ENCODE measurements at places on chromosomes 7 and 10.

- no peak for DNase-seq
Measured at GRCh38 chr7:31747553-31747952, 60.5 kb downstream of the PPP1R17 start.

- DNase-seq, result no peak
Measured at GRCh38 chr7:129933627-129934026, 19.1 kb downstream of the UBE2H start.

GRCh38 chr7:1889556-1890181 is 219.6 kb downstream of the ELFN1 start:
- no peak for DNase-seq

GRCh38 chr10:14564268-14564744 is 210.4 kb downstream of the FAM107B start:
- no peak for DNase-seq

- no peak for DNase-seq
Measured at GRCh38 chr10:19956516-19957032, 140.3 kb downstream of the PLXDC2 start.

DNA sequence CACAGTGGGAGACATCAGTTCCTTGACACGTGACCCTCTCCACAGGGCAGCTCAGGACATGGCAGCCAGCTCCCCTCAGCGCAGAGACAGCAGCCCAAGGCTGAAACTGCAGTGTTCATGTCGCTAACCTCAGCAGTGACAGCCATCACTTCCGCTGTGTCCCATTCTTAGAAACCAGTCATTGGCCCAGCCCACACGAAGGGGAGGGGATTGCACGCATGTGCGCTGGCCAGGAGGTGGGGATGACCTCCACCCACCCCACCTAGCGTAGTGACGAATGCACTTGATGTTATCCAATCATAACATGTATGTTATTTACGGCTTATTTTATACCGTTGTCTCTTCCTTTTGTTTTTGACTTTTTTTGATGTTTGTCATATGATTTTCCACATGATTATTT is 36.9 kb upstream of the EGFR start:
- no peak for DNase-seq

DNA sequence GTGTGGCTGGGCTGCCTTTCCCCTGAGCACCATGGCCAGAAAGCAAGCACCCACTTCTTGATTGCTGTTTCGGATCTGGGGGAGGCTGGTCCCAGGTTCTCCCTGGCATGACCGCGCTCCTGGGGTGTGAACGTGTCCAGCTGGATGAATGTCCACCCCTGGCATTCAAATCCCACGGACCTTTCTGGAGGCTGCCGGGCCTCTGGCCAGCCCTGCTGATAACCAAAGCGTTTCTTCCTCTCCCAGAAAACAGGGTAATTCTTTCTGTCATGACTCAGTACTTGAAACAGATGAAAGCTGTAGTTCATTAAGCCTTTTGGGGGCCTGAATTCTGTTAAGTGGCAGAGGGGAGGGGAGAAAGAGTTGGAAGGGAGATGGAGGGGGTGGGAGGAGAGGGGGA is 73.1 kb upstream of the SAMD8 start:
- DNase-seq, result no peak

- DNase-seq, result no peak
Measured at GRCh38 chr7:43977525-43977924, 20.2 kb upstream of the SPDYE1 start.

DNA sequence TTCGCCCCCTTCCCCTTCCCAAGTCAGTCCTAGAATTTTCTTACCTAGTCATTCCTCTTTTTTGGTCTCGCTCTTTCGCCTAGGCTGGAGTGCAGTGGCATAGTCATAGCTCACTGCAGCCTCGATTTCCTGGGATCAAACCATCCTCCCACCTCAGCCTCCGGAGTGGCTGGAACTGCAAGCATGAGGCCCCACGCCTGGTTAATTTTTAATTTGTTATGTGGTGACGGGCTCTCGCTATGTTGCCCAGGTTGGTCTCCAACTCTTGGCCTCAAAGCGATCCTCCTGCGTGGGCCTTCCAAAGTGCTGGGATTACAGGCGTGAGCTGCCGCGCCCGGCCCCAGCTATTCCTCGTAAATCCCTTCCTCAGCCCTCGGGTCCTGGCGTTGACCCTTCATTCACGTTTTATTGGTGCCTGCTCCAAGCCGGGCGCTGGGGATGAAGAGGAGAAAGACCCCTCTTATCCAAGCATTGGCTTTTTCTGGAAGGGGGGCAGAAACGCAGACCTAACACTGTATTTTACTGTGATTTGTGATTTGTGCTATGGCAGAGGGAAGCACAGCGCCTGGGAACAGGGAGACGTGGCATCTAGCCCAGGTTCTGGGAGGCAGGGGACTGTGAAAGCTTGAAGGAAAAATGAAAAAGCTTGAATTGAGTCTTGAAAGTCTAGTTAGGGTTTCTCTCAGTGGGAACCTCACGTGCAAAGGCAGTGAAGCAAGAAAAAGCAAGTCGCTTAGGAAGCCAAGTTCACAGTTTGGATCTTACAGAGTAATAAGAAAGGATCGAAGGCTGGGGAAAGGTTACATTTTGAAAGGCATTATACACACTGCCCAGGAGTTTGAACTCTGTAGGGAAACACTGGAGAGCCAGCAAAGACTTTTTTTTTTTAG is 516 bp downstream of the ZNHIT1 start:
- DNase-seq, result no peak

- peak; percentile 71 for DNase-seq
Measured at GRCh38 chr7:99142727-99143520, 984 bp downstream of the SMURF1 start.

DNA sequence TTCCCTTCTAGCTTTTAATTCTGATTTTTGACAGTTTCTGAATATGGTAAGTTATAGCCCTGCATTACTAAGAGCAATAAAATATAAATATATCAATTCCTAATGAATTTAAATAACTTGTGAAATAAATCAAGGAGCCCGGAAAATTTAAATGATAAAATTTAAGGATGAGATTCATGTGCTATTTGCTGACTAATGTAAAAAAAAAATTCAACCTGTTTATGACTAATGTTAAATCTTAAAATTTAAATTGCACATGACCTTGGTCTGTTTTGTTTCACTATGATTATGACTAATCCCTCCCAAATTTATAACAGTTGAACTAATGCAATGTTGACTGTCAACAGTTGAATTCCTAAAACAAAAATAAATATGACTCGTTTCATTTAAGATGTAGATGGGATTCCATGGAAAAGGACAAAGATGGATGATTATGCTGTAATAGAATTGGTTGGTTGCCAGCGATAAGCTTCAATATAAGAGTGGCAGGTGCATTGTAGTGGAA is 419.9 kb downstream of the NRG3 start:
- no peak for DNase-seq

GRCh38 chr7:156092307-156092706 is 280.0 kb upstream of the SHH start:
- no peak for DNase-seq

GRCh38 chr10:90204956-90205314 is 503.5 kb downstream of the KIF20B start:
- no peak for DNase-seq

DNA sequence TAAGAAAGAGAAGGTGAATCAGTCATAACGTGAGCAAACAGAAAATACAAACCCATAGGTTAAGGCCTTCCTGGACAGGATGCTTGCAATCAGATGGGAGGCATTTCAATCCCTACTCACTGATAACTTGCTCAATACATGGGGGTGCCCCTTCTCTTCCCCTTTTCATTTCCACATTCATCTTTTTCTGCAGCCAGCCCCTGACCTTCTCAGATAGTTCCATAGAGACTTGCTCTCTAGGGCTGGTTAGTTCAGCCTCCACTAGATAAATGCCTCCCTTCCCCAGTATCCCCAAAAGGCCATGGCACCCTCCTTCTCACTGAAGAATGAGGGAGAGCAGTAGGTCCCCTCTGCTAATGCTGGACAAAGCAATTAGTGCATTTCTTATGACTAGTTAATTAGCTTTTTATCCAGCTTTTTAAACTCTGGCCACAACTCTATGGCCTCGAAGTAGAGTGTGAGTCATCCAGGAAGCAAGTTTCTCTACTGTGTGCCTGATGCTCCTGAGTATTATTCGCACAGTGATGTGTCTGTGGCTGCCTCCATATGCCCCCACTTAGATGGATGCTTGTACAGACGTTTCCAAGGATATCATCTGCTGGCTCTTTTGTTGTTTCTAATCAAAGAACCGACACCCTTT is 12.7 kb downstream of the CHN2 start:
- no peak for DNase-seq

DNA sequence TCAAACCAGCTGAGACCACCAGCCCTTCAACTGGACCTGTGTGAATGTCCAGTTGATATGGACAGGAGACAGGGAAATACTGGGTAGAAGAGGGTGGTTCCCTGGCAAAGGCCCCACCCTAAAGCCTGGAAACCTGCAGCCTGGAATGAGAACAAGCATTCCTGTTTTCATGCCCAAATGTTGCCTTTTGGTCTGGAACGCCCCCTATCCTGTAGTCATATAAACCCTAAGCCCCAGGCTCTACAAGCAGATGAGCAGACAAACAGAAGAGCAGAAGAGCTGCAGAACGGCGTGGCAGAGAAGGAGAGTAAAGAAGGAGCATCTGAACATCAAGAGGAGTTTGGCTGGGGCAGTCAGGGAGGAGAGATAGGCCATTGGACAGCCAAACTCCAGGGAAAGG is 38.4 kb downstream of the SYPL1 start:
- no peak for DNase-seq

DNA sequence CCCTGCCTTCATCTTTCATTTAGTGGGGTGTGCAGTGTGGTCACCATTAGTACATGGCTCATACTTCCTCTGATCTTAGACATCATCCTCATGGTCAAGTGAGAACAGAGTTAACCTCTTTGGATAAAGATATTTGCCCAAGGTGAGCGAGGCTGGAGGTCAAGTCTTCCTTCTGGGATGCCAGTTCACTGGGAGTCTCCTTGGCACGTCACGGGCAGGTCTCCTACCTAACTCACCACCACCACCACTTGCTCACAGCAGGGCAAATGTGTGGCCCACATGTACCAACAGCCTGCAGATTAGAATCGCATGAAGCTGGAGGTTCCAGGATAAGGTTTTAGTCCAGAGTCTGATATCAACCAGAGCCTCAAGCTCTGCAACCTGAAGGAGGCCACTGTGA is 164.6 kb downstream of the USP6NL start:
- DNase-seq, result no peak

- no peak for DNase-seq
Measured at GRCh38 chr7:121331048-121331447, 2.2 kb downstream of the WNT16 start.

DNA sequence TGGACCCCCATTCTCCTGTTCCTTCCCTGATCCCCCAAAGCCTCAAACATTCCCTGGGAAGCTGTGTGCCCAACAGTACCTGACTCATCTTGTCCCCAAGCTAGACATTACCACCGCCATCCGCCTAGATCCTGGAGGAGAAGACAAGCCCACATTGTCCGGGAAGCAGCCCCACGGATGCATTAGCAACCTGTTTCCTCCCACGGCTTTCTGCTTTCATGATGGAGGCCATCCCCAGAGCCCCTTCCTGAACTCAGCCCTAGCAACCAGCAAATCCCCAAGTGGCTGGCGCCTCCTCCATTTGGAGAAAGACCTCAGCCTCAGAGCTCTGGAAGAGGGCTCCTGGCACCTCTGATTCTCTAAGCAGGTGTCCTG is 2.3 kb upstream of the SLC29A3 start:
- peak; percentile 14 for DNase-seq

DNA sequence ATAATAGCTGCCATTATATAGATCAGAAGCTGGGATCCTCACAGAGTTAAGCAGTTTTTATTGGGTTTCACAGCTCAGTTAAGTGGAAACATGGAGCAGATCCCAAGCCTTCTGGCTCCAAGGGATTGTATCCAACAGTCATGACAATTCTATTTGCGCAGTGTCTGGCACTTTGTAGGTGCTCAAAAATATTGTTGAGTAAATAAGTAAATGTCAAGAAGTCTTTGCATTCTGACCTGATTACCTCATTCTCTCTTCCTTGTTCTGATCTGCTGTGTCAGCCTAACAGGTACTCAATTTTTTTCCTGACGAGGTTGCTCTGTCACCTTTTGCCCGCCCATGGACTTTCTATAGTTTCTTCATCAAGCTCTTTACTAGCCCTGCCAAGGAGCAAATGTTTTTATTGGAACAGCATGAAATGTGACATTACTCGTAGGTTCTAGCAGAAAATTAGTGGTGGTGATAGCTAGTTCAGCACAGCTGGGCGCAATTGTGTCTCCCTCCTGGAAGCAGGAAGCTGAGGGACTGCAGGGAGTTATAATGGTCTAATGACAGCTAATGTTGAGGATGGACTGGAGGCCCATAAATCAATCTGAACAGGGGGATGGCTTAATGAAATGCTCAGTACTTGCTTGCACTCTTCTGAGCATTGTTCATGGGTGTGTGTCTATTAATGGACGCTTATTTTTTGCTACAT is 680.2 kb downstream of the CCSER2 start:
- DNase-seq, result no peak

DNA sequence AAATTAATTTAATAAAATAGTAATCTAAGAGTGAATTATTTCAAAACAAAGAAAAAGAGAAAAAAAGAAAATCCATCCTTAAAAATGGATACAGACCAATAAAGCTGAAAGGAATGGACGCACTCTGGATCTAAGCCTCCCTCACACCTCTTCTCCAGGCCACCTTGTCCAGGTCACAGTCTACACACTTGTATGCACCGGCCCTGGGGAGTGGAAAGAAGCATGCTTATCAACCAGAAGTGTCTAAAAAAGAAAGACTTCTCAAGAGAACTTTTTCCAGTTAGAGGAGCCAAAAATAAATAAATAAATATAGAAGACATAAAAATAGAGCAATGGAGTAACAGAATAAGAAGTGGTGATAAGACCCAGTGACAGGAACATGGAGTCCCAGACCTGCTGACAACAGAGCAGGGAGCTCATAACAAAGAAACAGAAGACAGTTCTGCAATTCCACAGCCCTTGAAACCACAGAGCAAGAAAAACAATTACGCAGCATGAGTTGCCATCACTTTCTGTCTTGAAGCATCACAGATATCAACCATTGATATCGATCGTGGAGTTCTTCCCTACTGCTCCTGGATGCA is 311.7 kb upstream of the NFE2L3 start:
- no peak for DNase-seq

DNA sequence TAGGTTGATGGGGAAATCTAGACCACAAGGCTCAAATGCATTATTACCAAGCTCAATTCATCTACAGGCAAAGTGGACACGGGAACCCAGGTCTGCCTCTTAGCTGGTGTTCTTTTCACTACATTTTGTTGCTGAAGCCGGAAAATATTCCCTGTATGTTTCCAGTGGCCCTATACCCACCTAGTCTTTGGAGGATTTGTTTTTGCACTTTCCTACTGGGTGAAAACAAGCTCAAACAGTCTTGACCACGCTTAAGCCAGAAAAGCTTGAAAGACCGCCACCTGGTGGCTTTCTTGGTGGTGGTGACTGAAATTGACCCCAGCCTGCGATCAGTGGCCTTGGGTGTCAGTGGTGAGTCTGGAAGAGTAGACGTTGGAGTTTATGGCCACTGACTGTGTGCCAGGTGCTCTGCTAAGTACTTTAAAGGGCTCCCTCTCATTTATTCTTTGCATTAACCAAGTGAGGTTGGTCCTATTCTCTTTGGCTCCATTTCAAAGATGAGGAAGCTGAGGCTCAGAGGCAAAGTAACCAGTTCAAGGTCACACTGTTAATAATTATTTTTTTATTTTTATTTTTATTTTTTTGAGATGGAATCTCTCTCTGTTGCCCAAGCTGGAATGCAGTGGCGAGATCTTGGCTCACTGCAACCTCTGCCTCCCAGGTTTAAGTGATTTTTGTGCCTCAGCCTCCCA is 11.1 kb upstream of the CRTAC1 start:
- peak; percentile 58 for DNase-seq

GRCh38 chr7:14570750-14571607 is 331.6 kb downstream of the DGKB start:
- DNase-seq, result no peak

GRCh38 chr7:57198801-57199200 is 66.6 kb upstream of the ZNF479 start:
- DNase-seq, result no peak

- DNase-seq, result no peak
Measured at GRCh38 chr10:70651661-70652060, 20.6 kb upstream of the ADAMTS14 start.
